ENCODE measurements at places on chromosomes 16 and 17. TPM values are rescaled to one million over a fixed set of nuclear protein-coding genes. Genes with fewer than 3 reads are reported as not detected.

HCRT gene
- total RNA-seq = not detected

CCDC200 gene
- total RNA-seq = 22.6 TPM

HOXB6 gene
- 4.3 TPM for total RNA-seq

SLC16A13 gene
- total RNA-seq = 1.9 TPM

GRCh38 chr17:47937941-47938340 is 3.4 kb upstream of the PNPO start:
- H3K27ac ChIP-seq = peak overlapping the region; percentile 34
- H3K4me1 ChIP-seq = peaks cover 23% of the 10 kb centered on the region
- H3K4me3 ChIP-seq = no peak overlapping the region
- H3K27me3 ChIP-seq = no peaks in the 10 kb centered on the region

- no peak overlapping the region for H3K4me3 ChIP-seq
- no peak overlapping the region for H3K27ac ChIP-seq
- no peak for DNase-seq
Measured at GRCh38 chr16:73878611-73879010, 418.0 kb upstream of the PSMD7 start.

- no peaks in the 10 kb centered on the region for H3K27me3 ChIP-seq
- H3K27ac ChIP-seq = no peak overlapping the region
- no peaks in the 10 kb centered on the region for H3K4me1 ChIP-seq
Measured at GRCh38 chr16:75943705-75944514, 217.6 kb upstream of the CPHXL start.

DNA sequence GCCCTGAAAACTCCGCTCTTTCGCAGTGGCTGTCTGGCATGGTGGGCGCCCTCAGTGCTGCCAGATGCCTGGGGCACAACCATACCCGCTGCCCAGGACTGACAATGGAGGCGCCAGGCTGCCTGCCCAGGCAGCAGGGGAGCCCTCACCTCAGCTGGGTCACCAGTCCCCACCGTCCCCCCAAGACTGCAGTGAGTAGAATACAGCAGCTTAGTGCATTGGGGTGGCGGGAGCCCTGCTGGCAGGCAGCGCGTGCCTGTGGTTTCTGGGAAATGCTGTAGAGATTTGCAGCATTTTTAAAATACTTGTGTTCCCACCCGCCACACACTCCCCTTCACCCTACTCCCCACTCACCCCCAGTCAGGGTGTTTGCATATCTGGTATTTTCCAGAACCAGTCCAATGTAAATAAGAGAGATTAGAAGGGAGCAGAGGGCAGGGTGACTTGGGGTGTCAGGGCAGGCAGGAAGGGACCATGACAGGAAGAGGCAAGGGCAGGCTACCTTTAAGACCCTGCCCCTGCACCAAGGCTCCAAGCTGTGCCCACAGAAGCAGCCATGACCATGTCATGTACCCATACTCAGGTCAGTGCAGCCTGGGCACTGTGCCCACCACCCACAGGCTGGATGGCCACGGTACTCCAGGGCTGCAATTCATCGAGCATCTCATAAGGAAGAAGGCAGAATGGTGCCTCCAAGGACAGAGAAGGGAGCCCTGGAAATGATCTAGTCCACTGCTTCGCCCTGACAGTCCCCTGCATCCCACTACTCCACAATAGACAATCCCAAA is 21.5 kb downstream of the MYO18A start:
- no peak overlapping the region for H3K27ac ChIP-seq
- DNase-seq = no peak
- no peaks in the 10 kb centered on the region for H3K27me3 ChIP-seq
- peaks cover 21% of the 10 kb centered on the region for H3K4me1 ChIP-seq
- no peak overlapping the region for H3K4me3 ChIP-seq
- no peaks in the 10 kb centered on the region for H3K36me3 ChIP-seq

DNA sequence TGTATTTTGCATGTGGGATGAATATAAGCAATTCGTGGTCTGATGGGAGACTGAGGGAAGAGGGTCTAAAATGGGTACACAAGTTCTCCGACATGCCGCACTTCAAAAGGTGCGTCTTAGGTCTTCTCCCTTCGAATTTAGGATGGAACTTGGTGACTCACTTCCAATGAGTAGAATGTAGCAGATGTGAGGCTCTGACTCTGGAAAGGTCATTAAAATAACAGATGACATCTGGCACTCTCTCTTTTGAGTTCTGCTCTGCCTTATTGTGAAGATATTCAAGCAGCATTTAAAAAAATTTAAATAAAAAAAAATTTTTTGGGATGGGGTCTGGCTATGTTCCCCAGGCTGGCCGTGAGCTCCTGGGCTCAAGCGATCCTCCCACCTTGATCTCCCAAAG is 92.7 kb downstream of the TMEM100 start:
- no peaks in the 10 kb centered on the region for H3K27me3 ChIP-seq
- H3K27ac ChIP-seq = no peak overlapping the region
- no peak overlapping the region for H3K4me3 ChIP-seq
- no peaks in the 10 kb centered on the region for H3K36me3 ChIP-seq
- DNase-seq = no peak
- H3K4me1 ChIP-seq = no peaks in the 10 kb centered on the region

- H3K27ac ChIP-seq = no peak overlapping the region
- no peaks in the 10 kb centered on the region for H3K27me3 ChIP-seq
- no peak overlapping the region for H3K4me3 ChIP-seq
- peaks cover 3% of the 10 kb centered on the region for H3K4me1 ChIP-seq
- H3K36me3 ChIP-seq = no peaks in the 10 kb centered on the region
Measured at GRCh38 chr17:33779234-33779591, 475.9 kb upstream of the CCL2 start.
